Fibroblast of skin of left quadriceps (primary cell): ENCODE measurements at places on chromosomes 5 and 9.

DNA sequence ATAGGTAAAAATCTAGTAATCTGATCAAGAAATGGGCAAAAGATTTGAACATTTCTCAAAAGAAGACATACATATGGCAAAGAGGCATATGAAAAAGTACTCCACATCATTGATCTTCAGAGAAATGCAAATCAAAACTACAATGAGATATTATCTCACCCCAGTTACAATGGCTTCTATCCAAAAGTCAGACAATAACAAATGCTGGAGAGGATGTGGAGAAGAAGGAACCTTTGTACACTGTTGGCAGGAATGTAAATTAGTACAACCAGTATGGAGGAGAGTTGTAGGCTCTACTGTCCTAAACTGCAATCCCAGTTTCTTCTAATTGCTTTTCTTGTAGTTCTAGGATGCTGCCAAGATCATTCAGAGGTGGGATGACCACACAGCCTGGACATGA, 193.5 kb upstream of the RFX3 start:
- no peak for DNase-seq

- no peak for DNase-seq
These were observed 3.1 kb downstream of the RASGEF1C start for GRCh38 chr5:180205916-180206315.

DNA sequence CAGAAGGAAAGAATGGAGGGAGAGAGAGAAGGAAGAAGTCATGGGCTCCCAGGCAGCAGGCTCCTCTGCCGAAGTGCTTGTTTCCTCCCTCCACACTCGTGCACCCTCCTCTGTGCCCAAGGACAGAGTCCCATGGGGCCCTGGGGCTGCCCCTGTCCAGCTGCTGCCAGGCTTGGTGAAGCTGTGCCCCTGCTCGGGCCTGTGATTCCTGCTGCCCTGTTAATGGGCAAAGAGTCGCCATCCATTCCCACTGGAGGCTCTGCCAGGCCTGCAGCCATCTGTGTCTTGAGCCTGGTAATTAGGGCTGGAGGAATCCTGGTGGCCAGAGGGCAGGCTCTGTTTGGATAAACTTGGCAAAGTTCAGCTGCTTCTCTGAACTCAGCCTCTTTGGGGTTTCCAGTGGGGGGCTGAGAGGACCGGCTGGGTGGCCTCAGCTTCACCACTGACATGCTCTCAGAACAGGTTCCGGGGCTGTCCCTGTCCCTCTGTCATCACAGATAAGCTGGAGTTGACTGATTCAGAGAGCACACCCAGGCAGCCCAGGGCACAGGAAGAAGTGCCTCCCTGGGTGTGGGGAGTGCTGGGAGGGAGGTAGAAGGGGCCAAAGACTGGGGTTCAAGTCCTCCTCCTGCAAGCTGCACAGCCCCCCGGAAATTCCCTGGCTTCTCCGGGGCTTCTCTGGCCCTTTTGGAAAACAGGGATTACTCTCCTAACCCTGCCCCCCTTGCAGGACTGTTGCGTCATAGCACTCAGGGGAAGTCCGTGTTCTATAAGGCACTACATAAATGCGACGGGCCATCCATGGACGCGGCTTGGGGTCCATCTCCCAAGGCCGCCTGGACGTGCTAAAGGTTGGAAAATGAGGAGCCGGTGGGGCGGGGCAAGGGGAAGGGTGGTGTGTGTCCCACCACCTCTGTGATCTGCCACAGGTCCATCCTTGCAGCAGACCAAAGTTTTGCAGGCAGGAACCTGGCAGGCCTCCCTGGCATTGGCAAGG, 154.8 kb downstream of the PAX5 start:
- DNase-seq = no peak

- DNase-seq = no peak
These were observed 407.2 kb upstream of the CLINT1 start for GRCh38 chr5:158265931-158266700.

DNA sequence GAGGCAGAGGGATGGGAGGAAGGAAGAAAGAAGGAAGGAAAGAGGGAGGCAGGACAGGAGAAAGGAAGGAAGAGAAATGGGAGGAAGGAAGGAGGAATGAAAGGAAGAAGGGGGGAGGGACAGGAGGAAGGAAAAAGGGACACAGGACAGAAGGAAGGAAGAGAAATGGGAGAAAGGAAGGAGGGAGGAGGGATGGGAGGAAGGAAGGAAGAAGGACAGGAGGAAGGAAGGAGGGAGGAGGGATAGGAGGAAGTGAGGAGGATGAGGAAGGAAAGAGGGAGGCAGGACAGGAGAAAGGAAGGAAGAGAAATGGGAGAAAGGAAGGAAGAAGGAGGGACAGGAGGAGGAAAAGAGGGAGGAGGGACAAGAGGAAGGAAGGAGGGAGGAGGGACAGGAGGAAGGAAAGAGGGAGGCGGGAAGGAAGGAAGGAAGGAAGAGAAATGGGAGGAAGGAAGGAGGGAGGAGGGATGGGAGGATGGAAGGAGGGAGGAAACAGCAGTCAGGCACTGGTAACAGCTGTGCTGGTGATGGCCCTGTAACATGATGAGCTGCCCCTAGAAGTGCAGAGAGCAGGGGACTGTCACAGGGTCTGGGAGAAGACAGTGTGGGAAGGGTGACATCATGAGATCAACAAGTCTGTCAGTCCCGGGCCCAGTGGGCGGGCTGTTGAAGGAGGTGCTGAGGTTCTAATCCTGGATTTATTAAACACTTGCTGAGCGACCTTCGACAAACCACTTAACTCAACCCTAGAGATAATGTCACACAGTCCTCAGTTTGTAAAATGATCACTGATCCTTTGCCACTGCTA, 10.7 kb upstream of the IRX1 start:
- DNase-seq = no peak

DNA sequence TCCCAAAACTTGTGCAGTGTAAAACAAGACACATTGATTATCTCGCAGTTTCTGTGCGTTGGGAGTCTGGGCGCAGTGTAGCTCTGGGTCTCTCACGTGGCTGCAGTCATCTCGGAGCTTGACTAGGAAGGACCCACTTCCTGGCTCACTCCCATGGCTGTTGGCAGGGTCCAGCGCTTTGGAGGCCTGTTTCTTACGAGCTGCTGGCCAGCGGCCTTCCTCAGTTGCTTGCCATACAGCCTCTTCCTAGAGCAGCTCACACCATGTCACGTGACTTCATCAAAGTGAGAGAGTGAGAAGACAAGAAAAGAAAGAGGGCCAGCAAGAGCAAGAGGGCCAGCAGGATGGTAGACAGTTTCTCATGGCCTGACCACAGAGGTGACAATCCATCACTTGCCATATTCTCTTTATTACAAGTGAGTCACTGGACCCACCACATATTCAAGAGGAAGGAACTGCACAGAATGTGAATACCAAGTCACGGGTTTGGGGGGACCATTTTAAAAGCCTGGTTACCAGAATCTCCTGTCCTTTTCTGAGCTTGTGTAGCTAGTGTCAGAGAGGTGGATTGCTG, 36.2 kb downstream of the MCCC2 start:
- no peak for DNase-seq

DNA sequence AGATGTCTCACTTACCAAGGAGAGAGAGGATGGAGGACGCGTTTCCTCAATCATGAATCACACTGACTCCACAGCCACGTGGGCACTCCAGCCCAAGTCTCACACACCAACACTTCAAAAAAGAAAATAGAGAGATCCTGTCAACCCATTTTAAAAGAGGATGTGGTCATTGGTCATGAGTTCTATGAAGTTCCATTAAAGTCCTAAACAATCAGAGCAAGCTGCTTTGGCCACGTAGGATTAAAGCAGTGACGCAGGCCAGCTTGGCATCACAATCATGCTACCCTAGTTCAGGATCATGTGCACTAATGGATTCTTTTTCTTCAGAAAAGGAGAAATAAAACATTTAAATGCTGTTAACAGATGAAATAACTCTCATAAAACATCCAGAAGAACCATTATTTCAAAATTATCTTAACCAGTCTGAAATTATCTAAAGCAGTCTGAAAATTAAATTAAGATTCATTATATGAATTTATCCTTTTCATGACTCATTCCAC, 108.1 kb downstream of the SEMA5A start:
- DNase-seq = no peak

- DNase-seq = peak; percentile 42
These were observed 45.7 kb downstream of the MARCHF3 start for GRCh38 chr5:126984632-126985031.

- peak; percentile 15 for DNase-seq
These were observed 152.1 kb downstream of the GNA14 start for GRCh38 chr9:77495834-77496671.

DNA sequence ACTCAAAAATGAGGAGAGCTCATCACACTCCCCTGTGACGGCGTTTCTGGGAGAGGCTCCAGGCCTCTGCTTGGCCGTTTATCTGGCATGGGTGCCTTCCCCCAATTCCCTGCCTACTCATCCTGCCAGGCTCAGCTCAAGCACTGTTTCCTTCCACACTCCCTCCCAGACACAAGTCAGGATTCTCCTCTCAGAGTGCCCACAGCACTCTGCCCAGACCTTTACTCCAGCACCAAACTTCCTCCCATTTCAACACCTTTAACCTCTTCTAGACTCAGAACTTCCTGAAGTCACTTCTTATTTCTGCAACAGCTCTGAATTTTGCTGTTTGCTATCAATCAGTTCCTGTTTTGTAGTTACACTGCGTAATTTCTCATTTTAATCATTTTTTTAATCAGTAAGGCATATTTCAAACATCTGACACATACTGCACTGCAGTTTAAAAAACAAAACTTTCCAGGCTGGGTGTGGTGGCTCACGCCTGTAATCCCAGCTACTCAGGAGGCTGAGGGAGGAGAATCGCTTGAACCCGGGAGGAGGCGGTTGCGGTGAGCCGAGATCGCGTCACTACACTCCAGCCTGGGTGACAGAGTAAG, 16.0 kb downstream of the TRMO start:
- DNase-seq = no peak

- no peak for DNase-seq
These were observed 25.7 kb downstream of the CDKN2A start for GRCh38 chr9:21968331-21969010.

DNA sequence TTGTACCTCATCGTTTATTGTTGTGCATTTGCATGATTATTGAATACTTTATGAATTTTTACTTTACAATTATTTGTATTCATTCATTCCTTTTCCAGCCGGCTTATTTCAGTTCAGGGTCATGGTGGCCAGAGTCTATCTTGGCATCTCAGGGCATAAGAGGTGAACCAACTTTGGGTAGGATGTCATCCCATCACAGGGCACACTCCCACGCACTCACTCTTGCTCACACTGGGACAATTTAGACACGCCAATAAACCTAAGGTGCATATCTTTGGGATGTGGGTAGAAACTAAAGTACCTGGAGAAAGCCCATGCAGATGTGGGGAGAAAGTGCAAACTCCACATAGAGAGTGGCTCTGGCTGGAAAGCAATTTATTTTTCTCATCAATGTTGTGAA, 158.1 kb upstream of the MAST4 start:
- no peak for DNase-seq

GRCh38 chr9:83620841-83621636, 1.9 kb upstream of the IDNK start:
- peak; percentile 5 for DNase-seq

GRCh38 chr5:169116961-169117461, 183.9 kb downstream of the SLIT3 start:
- no peak for DNase-seq

- DNase-seq = no peak
These were observed 174.7 kb upstream of the NFIB start for GRCh38 chr9:14488421-14489190.

DNA sequence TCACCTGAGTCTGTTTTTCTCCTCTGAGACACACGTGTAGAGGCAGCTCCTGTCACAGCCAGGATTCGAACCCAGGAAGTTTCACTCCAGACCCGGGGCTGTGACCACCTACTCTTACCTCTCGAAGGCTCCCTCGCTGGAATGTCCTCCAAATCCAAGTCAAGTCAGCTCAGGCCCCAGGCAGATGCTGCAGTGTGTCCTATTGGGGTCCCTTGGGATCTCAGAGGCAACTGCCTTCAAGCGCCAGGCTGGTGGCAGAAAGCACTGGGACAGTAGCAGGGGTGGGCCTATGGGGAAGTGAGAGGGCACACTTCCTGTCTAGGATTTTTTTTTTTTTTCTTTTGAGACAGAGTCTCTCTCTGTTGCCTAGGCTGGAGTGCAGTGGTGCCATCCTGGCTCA, 762 bp upstream of the ST6GALNAC4 start:
- DNase-seq = no peak

- peak; percentile 93 for DNase-seq
These were observed 413.6 kb upstream of the TNC start for GRCh38 chr9:115531410-115532125.

GRCh38 chr9:21402386-21403251, 6.3 kb upstream of the IFNA8 start:
- DNase-seq = no peak

- DNase-seq = no peak
These were observed 192.4 kb downstream of the ADAMTSL1 start for GRCh38 chr9:18666348-18666747.

DNA sequence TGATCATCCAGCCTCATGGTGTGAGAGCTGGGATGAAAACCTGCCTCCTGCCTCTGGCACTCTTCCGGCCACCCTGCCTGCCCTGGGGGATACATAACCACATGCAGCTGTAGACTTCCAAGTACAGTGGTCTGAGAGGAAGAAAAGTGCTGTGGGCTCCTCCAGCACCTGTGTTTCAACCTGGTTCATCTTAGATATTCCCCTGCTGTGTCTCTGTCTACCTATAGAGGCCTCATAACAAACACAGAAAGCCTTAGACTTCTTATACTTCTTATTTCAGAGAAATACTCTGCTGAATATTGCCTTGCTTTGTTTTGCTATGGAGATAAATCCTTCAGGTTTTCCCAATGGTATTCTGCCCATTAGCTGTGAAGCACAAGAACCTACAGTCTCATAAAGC, 19.6 kb upstream of the TNFAIP8 start:
- DNase-seq = no peak
